ENCODE measurements at places on chromosomes 5 and 9. TPM values are rescaled to one million over a fixed set of nuclear protein-coding genes. Genes with fewer than 3 reads are reported as not detected.

Gene PRSS3
- 107 TPM for total RNA-seq

Gene SH3PXD2B
- total RNA-seq = 16.5 TPM

Gene SLC2A6
- 0.80 TPM for total RNA-seq

Gene CTXN3
- total RNA-seq = 0.24 TPM

Gene ZDHHC11
- 11.2 TPM for total RNA-seq

Gene PPIC
- total RNA-seq = 44.7 TPM

Gene ZNF79
- total RNA-seq = 3.7 TPM

Gene TIMD4
- 0.20 TPM for total RNA-seq

Gene KLF9
- 6.1 TPM for total RNA-seq

Gene ISCA1
- 15.4 TPM for total RNA-seq

Gene FSTL4
- total RNA-seq = 2.8 TPM

- no peak for ATAC-seq
Observed at GRCh38 chr5:102119252-102119651, 176.8 kb downstream of the SLCO4C1 start.

DNA sequence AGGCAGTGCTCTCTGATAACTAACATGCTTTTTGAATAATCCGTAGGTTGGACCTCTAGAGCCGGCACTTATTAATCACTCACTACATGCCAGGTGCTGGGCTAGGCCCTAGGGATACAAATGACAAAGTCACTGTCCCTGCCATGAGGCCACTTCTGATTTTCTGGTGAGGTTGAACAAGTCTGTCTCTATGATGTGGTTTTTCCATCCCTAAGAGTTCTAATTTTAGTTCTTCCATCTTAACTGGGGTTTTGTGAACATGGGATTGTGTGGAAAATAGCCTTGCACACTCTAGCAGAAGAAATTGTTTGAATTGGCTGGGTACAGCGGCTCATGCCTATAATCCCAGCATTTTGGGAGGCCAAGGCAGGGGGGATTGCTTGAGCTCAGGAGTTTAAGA lies 64.6 kb downstream of the IL31RA start:
- ATAC-seq = no peak

GRCh38 chr9:103203172-103203571 lies 208.0 kb downstream of the CYLC2 start:
- no peak for ATAC-seq

DNA sequence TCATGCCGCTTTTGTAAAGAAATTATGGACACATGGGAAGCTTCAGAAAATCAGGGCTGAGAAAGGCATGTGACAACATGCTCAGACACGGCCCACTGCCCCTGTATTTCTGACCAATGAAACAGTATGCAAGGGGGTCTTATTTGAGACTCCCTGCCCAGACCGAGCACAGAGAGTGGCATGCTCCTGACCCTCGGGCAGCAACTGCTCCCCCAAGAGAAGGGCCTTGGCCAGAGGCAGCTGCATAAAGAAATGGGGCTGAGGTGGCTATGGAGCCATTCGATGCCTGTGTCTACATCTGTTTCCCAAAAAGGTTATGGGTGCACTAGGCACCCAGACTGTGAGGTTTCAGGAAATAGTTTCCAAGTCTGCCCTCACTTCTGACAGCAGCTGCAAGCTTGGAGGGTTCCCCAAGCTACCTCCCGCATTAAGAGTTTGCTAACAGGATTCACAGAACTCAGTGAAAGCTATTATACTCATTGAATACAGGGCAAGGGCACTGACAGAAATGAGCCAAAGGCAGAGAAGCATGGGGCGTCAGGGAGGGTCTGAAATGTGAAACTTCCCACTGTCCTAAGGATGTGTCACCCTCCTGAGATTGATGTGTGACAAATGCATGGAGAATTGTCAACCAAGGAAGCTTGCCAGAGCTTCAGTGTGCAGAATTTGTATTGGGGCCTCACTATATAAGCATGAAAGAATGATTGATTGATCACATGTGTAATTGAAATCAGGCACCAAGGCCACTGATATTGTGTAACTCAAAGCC lies 94.3 kb downstream of the DAP start:
- ATAC-seq = no peak

DNA sequence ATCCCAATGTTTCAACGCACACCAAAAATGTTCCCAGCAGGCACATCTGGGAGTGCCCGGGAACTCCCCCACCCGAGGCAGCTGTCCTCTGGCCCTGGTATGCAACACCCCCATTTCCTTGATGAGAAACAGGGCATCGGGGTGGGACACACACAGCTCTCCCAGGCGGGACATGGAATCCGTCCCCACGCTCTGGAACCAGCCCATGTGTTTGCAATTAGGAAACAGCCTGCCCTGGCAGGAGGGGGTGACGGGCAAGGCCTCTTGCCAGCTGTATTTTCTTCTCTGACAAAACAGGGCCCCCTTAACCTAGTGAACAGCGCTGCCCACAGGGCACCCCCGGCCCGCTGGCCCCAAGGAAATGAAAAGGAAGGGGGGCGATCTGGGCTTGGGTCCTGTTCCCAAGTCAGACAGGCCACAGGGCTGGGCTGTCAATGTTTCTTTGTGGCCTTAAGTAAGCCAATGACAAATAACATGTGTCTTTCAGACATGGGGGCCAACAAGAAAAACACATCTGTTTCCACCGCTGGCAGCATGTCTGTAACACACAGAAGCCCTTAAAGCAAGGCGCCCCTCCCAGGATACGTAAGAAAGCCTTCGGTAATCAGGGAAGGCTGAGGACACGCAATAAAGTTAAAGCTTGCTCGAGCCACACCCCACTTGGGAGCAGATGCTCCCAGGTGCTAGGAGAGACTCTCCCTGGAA lies 125.3 kb downstream of the ROR2 start:
- ATAC-seq = peak; percentile 53

DNA sequence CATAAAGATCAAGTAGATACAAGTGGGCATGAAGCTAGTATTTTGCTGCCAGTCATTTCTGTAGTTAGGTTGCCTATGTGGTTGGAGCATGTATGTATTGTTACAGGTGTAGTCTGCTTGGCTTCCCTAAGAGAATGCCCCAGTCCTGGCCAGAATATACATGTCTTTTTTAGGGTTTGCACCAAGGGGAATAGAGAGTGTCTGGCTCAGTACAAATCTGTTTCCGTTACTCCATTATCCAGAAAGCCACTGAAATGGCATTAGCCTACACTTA lies 23.2 kb downstream of the TGFBR1 start:
- ATAC-seq = no peak

DNA sequence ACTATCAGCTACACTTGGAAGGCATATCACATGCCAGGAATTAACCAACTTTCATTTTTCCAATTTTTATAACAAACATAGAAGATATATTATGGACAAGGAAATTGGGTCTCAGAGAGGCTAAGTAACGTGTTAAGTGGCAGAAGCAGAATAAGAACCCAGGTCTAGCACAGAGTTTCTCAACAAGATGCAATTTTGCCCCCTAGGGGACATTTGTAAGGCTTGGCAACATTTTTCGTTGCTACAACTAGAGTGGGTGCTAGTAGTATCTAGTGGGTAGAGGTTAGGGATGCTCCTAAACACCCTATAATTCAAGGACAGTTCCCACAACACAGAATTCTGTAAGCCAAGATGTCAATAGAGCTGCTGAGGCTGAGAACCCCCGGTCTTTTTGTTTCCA lies 180.6 kb downstream of the SNCAIP start:
- no peak for ATAC-seq

GRCh38 chr5:38615042-38615441 lies 58.6 kb upstream of the LIFR start:
- no peak for ATAC-seq

- no peak for ATAC-seq
Observed at GRCh38 chr5:3181671-3182070, 414.0 kb upstream of the IRX1 start.

DNA sequence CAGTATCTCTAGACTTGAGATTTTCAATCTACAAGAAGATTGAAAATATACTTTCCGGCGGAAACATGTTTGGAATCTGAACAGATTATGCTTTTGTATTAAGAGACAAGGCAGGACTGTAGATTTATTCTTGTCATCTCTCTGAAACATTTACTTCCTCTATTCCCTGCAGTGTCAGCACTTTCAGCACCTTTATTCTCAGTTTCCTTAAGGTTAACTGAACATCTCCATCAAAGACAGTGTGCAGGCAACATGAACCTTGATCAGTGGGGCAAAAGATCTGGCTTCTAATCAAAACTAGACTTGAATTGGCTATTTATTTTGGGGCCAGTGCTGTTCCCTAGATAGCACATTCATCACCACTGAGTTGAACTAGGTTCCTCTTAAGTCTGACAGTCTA lies 129.9 kb upstream of the HCN1 start:
- ATAC-seq = no peak

GRCh38 chr9:121861501-121862180 lies 210.2 kb downstream of the DAB2IP start:
- ATAC-seq = peak; percentile 50

DNA sequence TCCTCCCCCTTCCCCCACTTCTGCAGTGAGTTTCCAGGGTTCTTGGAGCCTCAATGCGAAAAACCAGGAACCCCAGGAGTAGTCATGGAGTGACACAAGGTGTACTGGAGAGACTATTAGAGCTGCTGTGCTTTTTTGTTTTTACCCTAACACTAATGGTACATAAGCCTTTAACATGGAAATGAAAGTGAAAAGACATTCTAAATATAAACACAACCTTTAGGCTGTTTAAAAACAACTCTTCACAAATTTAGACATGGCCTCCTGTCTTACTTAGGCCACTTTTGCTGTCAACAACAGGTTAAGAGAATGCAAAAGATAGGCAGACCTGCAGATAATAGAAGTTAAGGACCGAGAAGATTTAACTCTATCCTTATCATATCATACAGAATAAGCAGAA lies 232.2 kb downstream of the DENND1A start:
- ATAC-seq = no peak

DNA sequence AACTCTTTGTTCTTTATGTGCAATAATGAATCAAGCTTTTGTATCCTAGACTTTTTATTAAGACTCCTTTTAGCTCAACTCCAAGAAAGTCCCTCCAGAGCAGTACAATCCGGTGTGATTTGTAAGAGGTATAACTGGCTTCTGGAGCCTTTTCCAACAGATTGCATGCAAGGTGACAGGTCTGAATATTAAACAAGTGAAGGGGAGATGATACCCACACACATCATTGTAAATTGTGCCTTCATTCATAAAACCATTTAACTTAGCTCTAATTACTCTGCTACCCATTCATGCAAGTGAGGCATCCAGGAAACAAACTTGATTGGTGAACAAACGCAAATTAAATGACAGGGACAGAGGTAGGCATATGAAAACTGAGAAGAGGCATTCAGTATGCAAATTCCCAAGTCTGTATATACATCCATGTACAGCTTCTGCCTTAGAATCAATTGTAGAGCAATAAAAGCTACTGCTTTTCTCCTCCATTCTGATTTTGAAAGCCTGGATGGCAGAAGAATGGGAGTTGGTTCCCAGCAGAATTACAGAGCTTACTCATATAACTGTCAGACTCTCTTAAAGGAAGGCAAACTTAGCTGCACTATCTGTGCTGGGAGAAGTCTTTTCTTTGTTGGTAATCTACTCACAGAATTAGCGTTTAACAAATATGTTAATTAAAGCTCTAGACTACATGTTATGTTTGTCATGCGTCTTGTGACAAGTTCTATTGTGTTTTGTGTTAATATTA lies 261.0 kb upstream of the CDH6 start:
- ATAC-seq = no peak
